ENCODE measurements at places on chromosomes 16 and 17. TPM values are rescaled to one million over a fixed set of nuclear protein-coding genes. Genes with fewer than 3 reads are reported as not detected.

KRTAP1-1 gene
- not detected for total RNA-seq

- no peak for DNase-seq
Observed at GRCh38 chr16:27347930-27348685, 34.3 kb downstream of the IL4R start.

DNA sequence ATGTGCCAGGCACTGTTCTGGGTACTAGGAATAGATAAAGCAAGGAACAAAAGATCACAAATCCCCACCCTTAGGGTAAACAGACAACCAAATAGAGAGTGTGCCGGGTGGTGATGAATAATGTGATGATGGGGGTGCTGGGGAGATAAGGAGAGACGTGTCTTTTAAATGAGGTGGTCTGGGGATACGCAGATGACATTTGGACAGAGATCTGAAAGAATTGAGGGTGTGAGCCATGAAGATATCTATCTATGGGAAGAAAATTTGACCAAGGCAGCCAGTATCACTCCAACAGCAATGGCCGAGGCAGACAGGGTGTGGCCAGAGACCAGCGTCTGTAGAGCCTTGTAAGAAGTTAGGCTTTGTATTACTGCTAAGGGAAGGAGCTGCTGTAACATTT is 165.3 kb downstream of the MRTFB start:
- DNase-seq: no peak

DNA sequence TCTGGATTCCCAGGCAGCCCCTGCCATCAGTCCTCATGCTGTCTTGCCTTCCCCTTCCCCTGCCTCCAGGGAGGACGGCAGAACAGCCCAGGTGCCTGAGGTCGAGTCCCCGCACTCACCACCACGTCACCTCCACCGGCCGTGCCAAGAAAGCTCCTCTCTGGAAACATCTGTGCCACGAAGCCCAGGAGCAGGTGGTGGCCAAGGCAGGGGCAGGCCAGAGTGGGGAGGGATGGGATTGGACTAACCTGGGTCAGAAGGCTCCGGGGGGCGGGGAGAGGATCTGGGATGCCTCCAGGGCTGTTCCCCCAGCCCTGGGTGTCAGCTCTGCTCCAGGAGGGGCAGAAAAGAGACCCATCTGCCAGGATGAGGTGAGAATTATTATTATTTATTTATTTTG is 7.4 kb upstream of the DPEP1 start:
- DNase-seq: no peak

DNA sequence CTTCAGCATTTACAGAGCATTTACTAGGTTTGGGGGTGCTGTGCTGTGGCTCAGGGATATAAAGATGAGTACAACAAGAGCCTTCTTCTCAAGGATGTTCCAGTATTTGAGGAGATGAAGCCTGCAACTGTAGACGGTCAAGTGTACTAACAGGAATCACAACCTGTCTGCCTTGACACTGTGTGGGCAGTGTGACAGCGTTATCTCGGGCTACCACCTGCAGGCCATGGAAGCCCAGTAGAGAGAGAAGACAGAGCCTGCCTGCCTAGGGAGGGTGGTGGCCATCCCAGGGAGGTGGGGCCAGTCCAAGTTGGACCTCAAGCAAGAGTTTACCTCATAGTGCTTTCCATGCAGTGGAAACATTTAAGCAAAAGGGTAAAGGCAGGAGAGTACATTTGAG is 215.1 kb upstream of the ASIC2 start:
- DNase-seq: no peak

SLC52A1 gene
- not detected for total RNA-seq

- DNase-seq: peak; percentile 14
Observed at GRCh38 chr16:17339764-17340541, 130.8 kb downstream of the XYLT1 start.

DNA sequence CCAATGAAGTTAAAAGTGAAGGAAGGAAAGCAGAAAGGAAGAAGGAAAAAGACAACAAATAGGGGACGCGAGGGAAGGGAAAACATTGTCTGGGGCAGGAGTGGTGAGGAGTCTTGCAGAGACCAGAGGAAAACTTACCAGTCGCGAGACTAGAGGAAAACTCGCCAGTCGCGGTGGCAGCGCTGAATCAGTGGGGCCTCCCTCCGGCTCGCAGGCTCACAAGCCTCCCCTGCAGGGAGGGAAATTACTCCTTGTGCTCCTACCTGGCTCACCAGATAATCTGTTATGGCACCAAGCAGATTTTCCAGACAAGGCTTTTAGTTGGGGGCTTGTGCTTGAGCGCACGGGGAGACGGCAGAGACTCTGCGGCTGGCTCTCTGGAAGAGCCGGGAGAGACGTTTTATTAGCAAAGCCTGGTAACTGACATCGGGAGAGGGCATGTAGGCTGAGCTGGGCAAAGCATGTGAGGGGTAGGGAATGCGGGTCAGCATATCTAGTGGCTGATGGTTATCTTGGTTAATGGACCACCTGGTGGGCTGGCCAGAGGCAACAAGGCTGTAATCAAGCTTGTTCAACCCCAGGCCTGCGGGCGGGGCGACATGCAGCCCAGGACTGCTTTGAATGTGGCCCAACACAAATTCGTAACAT is 37.1 kb downstream of the LCMT1 start:
- no peak for DNase-seq

GRCh38 chr17:79171188-79171587 is 96.6 kb downstream of the ENGASE start:
- DNase-seq: no peak

GRCh38 chr16:66207883-66208265 is 158.6 kb upstream of the CDH5 start:
- no peak for DNase-seq

TEX14 gene
- not detected for total RNA-seq

- DNase-seq: no peak
Observed at GRCh38 chr16:8293413-8293812, 296.9 kb downstream of the TMEM114 start.

HDAC5 gene
- total RNA-seq: 16.8 TPM

HS3ST3A1 gene
- total RNA-seq: 4.7 TPM

GRCh38 chr17:79774561-79774975 is 3.4 kb upstream of the CBX2 start:
- no peak for DNase-seq

GRCh38 chr16:17287166-17287800 is 183.5 kb downstream of the XYLT1 start:
- DNase-seq: no peak

DNA sequence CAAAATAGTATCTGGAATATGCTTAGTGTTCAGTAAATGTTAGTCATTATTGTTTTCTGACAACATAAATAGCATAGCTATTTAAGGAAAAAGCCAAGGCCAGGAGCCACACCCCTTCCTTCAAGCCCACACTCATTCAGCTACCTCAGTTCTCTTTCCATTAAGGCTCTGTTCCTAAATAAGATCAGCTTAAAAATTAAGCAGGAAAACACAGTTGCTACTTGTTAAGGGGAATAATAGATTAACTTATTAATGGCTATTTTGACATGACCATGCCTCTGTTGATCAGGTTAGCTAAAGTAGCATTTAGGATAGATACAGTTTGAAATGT is 158.1 kb downstream of the CHD9 start:
- DNase-seq: no peak

AATK gene
- 0.08 TPM for total RNA-seq

IL21R gene
- 1.0 TPM for total RNA-seq

Data from H4 (cell line).